HCT116 (cell line): ENCODE measurements at places on chromosomes 4 and X. TPM values are rescaled to one million over a fixed set of nuclear protein-coding genes. Genes with fewer than 3 reads are reported as not detected.

DNA sequence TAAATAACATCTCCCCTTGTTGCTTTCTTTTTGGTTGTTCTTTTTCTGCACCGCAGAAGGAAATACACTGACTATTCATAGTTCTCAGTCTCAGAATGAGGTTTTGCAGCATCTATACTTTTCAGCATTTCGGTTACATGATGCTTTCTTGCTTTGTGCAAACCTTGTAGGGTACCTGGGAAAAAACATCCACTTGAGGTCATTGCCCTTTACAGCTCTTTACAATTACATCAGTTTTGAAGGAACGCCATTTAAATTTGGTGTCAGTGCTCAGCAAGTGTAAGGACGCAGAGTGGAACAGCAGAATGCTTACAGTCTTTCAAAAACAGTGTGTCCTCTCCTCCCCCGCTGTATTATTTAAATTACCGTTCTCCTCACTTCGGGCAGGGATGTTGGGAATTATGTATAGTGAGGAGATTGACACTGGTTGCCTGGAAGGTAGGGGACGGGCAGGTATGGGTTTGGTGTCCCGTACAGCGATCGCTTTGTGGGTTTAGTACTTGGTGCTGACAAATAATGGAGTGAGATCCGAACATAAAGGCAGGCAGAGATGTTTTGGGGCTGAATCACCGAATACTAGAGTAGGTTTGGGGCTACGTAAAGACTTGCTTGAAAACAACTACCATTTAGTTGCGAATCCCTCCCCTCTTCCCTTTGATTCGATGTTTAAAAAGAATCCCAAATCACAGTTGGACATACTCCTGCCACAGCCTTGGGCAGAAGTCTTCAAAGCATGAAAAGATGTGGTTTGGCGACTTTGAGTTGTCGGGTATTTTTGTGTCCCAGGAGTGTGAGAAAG is 2.0 kb upstream of the NKX3-2 start:
- DNase-seq: no peak

DNA sequence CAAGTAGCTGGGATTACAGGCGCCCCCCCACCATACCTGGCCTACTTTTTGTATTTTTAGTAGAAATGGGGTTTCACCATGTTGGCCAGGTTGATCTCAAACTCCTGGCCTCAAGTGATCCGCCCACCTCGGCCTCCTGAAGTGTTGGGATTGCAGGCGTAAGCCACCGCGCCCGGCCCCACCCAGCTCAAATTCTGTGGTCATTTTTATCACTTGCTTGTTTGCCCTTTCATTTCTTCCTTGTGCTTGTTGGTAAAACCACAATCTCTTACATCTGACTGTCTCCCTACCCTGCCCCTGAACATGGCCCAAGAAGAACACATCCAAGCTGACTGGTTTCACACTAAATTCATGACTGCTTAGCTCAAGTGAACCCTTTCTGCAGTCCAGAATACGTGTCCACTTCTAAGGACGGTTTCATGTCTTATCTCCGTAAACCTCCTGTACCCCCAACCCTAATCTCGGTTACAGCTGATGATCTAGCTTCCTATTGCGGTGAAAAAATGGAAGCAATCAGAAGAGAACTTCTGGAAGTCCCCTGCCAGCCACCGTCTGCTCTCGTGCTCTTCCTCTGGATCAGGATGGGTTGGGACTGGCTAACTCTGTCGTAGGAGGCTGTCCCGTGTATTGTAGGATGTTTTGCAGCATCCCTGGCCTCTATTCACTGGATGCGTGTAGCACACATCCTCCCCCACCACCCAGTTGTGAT is 5.4 kb upstream of the RS1 start:
- no peak for DNase-seq

DNA sequence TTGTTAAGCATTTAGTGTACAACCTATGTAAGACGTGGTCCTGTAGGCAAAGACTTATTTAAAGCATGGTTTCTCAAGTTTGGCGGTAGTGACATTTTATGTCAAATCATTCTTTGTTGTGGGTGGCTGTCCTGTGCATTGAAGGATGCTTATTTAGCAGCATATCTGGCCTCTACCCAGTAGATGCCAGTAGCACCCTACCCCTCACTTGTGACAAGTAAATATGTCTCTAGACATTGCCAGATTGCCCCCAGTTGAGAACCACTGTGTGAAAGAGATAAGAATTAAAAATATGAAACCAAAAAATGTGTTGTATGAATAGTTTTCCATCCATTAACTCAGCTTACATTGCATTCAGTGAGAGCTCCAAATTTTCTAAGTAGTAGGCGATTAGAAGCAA is 25.5 kb downstream of the MMAA start:
- DNase-seq: no peak

GRCh38 chr4:153467897-153468262 is 1.7 kb downstream of the TMEM131L start:
- DNase-seq: no peak

Gene CORIN
- total RNA-seq: 3.5 TPM

DNA sequence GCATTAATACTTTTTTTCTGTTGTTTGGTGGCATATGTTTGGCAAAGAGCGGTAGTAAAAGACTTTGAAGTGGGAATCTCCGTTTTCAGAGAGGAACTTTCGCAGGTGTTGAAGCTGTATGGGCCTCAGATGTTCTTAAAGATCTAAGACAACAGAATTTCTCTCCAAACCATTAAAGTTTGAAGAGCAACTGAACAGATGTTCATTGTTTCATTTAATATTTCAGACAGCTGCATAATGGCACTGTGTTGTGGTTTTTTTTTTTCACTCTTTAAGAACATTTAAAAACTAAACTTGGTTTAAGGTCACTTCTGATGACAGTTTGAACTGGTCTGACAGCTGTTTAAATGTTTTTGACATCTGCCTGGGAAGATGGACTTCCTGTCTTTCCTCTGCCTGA is 882.7 kb upstream of the PCDH10 start:
- DNase-seq: no peak
